ENCODE measurements at places on chromosomes 6 and 20.

DNA sequence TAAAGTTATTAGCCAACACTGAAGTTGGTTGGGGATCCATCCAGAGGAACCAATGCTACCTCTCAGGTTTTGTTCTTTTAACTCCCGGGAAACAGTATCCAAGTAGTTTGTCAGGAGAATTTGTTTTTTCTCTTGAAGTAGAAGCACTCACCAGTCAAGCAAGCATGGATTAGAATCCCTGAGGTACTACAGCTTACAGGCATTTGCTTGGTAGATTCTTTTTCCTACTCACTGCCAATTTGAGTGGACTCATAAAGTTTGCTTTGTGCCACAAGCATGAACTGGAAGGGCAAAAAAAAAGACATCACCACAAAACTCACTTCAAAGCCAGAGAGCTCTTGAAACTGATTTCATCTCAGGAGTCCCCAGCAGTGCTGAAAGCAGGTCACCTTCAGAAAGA lies 167.4 kb downstream of the MBOAT1 start:
- DNase-seq: no peak

DNA sequence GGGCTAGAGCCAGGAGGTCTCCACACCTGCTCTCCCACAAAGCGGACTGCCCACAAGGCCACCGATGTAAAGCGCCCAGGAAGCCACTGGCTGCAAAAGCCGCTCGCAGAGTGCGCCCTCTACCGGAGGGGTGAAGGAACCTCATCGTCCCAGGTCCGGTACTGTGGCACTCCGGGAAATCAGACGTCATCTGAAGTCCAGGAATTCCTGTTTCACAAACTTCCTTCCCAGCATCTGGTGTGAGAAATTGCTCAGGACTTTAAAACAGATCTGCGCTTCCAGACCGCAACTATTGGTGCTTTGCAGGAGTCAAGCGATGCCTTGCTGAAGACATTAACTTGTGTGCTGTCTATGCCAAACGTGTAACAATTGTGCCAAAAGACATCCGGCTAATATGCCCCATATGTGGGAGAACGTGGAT lies 115.1 kb upstream of the ARID1B start:
- peak; percentile 48 for DNase-seq

GRCh38 chr20:33769043-33769442 lies 37.2 kb downstream of the ZNF341 start:
- no peak for DNase-seq

DNA sequence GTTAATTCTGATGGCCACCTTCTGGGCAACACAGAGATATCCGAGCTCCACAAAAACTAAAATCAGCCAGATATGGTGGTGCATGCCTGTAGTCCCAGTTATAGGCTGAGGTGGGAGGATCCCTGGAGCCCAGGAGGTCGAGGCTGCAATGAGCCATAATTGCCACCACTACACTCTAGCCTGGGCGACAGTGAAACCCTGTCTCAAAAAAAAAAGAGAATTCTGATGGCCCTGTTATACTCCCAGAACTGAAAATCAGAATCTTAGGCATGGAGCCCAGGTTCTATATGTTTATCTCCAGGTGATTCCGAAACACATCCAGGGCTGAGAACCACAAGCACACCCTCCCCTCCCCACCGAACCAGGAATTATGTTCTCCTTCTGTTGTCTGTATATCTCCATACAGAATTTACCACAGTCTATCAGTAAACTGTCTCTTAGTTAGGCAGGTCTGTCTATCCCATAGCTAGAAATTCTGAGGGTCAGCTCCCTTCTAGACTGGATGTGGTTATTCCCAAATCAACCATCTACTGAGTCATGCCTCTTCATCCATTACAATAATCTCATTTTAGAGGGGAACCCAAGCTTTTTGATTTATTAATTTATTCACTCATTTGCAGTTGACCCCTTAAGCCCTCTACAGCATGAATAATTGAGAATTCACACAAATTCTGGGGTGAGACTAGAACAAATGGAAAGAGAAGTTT lies 24.8 kb upstream of the CCND3 start:
- DNase-seq: no peak

- no peak for DNase-seq
Measured at GRCh38 chr6:37698264-37699137, 818 bp upstream of the MDGA1 start.
